ENCODE measurements at places on chromosomes 11 and 22.
A peak's percentile ranks its signal among the peaks of the same experiment; 100 is the strongest.

- DNase-seq: no peak
Measured at GRCh38 chr22:17749605-17750395, 24.5 kb downstream of the BID start.

- DNase-seq: no peak
Measured at GRCh38 chr11:93573184-93573583, 30.0 kb upstream of the SMCO4 start.

- no peak for DNase-seq
Measured at GRCh38 chr11:113436672-113437252, 38.4 kb downstream of the DRD2 start.

- DNase-seq: no peak
Measured at GRCh38 chr11:9643751-9644150, 20.1 kb upstream of the SWAP70 start.

DNA sequence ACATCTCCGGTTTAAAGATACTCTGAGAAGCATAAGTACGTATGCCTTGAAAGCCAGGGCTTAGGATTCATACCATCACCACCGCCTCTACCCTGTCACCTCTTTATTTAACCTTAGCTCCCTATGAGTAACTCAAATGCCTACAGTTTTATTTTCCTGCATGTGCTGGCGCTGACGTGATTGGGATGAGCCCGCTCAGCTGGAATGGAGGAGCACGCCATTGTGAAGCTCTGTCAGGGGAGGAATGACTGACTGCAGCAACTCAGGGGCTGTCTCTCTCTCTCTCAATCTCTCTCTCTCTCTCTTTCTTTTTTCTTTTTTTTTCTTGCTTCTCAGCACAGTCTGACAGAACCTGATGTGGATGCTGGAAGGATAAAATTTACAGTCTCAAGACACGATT is 12.4 kb downstream of the CAVIN3 start:
- DNase-seq: no peak

DNA sequence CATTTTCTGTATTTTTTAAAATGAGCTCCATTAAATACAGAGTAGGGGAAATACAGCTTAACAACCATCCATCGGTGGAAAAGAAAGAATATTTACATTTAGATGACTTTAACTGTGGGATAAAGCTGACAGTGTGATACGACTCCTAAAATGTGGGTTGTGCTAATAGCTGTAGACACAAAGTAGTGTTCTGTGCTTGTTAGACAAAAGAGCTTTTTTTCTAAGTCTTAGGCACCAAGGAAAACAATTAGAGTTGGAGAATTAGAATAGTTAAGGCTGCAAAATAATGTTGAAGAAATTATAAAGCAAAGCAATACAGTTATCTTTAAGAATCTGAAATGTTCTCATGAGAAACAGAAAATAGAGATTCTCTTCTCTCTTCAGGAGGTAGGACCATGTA is 307.7 kb upstream of the KIRREL3 start:
- DNase-seq: no peak

GRCh38 chr22:45638834-45639746 is 32.5 kb upstream of the ATXN10 start:
- DNase-seq: peak; percentile 70

GRCh38 chr11:69637198-69637940 is 3.6 kb upstream of the CCND1 start:
- peak; percentile 44 for DNase-seq

DNA sequence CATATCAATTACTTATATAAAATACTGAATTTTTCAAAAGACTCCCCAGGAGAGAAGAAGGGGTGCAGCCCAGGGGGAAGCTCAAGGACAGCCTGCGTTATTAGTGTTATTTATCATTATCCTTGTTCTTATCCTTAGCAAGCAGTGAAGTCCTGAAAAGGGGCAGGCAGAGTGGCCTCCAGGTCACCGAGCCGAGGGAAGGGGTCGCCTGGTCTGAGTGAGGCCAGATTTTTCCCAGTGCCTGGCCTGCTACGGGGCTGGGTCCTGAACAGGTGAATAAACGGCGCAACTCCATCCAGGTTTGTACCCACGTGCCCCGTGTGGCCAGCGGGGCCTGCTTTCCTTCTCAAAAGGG is 123.7 kb downstream of the BRD1 start:
- DNase-seq: no peak

DNA sequence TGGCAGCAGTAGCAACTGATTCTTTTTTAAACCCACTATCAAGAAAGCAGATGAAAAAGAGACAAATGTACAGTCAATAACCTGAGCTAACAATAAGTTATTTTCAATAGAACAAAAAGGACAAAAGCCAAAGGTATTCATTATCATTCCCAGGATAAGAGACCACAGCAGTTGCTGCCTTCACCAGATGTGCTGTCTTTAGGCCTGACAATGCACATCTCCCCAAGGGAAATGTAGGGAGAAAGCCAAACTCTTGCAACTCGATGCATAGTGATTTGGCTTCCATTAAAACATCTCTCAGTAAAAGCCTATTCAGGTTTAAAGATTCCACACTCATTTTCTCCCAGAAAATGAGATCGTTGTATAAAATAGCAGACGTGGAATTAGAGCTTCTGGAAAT is 210.7 kb downstream of the METTL15 start:
- no peak for DNase-seq

GRCh38 chr11:35134403-35135148 is 4.4 kb upstream of the CD44 start:
- no peak for DNase-seq

DNA sequence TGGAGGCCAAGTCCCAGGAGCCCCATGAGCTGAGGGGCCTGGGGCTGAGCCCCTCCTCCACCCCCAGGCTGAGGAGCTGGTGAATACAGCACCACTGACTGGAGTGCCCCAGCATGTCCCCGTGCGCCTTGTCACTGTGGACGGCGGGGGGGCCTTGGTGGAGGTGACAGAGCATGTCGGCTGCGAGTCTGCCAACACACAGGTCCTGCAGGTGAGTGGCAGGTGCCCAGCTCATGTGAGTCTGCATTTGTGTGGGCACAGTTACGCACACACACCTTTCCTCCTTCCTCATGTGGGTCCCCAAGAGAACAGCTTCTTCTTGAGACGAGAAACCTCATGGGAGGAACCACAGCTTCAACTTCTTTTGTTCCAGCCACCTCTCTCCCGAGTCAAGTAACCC is 7.7 kb downstream of the TMEM132A start:
- DNase-seq: no peak

- peak; percentile 82 for DNase-seq
Measured at GRCh38 chr11:68373815-68374501, 61.6 kb downstream of the LRP5 start.

- no peak for DNase-seq
Measured at GRCh38 chr22:30000566-30000965, 79.7 kb upstream of the HORMAD2 start.

GRCh38 chr11:104897891-104898684 is at the start of gene CASP12:
TSS of gene CASP12 (minus strand) at chr11:104898460.
- peak; percentile 63 for DNase-seq

DNA sequence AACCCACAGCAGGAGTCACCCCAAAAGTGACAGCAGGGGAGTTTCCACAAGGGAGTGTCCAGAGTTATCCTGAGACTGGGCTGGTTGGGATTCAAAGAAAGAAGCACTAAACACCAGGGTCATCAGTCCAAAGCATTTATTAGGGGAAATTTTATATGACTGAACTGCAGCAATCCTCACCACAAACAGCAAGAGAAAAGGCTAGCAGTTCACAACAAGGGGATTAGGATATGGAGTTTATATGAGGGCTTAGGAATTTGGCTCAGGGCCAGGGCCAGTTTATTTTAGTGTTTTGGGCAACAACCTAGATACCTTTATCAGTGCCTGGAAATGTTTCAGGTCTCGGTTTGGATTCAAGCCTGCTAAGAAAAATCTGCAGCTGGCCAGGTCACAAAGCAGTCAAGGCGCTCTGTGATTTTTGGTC is 4.6 kb upstream of the TMEM126A start:
- DNase-seq: peak; percentile 38

DNA sequence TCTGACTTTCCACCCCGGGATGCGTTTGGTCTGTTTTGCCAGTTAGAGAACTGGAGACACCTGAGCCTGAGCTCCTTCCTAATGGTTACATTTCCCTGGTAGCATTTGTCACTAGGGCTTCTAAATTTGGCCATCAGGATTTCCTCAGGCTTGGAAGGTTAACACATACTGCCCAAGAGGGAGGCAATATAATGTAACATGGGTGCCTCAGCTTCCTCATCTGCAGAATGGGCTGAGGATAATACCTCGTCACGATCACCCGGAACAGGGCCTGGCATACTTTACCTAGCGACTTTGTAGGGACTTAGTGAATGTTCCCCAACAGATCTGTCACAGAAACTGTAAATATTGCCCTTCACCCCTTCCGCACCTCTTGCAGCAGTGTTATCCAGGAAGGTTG is 11.3 kb downstream of the IL17RA start:
- DNase-seq: no peak

DNA sequence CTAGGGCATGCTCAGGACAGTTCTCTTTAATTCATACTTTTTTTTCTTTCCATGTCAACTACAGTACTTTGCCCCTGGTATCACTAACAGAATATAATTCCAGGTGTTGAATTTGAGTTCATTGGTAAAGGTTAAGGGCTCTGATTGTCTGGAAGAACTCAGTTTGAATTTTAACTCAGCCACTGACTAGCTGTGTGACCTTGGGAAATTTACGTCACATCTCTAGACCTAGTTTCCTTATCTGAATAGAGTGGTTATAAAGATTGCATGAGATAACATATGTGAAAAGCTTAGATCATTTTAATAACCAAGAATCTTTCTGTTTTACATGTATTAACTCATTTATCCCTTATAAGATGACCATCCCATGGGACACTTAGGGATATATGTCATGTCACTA is 15.8 kb upstream of the ZC3H12C start:
- DNase-seq: no peak

- DNase-seq: no peak
Measured at GRCh38 chr11:68053117-68053516, 14.3 kb downstream of the TCIRG1 start.

DNA sequence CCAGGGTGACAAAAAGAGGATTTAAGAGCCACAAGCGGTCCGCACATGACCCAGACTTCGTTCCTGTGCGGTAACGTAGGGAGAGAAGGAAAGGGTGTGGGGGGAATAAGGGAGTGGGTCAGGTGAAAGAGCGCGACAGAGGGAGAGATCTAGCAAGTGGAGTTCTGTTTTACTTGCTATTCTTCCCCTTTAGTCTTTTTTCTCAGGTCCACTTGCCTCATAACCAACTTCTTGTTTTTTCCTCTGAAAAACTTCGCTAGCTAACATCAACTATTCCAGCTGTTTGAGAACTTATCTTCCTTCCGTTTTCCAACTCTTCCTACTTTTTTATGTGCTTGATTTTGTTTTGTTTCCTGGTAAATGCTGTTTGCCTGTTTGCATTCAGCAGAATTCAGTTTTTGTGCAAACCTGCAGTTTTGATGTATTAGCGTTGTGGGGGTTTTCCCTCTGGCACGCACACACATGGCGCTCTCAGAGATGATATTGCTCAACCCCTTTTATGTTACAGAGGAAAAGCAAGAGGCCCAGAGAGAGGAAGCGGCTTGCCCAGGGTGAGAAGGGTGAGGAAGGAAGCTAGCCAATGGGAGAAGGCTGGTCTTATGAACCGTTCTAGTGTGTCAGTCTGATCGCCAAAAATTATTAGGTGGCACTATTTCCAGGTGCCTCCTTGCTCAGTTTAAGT is 592 bp upstream of the CTSC start:
- peak; percentile 41 for DNase-seq

- no peak for DNase-seq
Measured at GRCh38 chr11:60952742-60953170, 780 bp upstream of the SLC15A3 start.

- peak; percentile 87 for DNase-seq
Measured at GRCh38 chr22:32202539-32203180, 2.2 kb downstream of the RFPL2 start.
